ENCODE measurements at places on chromosomes 7 and 10.
A peak's percentile ranks its signal among the peaks of the same experiment; 100 is the strongest.

DNA sequence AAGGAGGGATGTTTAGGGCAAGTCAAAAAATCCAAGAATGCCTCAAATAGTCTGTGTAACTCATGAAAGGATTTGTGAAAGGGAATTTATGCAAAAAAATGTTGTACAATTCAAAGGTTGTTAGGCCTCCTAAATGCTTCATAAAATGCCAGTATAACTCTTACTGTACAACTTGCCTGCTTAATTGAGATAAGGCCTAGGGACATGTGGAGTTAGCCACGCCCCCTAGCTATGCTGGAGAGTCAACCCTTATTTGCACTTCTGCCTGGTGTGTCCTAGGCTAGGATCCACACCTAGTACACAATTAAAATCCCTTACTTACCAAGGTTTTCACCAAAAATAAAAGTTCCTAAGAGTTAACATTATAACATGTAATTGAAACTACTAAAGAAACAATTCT, 77.2 kb downstream of the ZNF680 start:
- no peak for DNase-seq

- DNase-seq: no peak
Observed at GRCh38 chr10:102665904-102666509, 21.7 kb downstream of the TRIM8 start.

GRCh38 chr7:77306231-77307067, 106.8 kb upstream of the FGL2 start:
- no peak for DNase-seq

GRCh38 chr10:29709484-29710002, 74.8 kb upstream of the SVIL start:
- no peak for DNase-seq

DNA sequence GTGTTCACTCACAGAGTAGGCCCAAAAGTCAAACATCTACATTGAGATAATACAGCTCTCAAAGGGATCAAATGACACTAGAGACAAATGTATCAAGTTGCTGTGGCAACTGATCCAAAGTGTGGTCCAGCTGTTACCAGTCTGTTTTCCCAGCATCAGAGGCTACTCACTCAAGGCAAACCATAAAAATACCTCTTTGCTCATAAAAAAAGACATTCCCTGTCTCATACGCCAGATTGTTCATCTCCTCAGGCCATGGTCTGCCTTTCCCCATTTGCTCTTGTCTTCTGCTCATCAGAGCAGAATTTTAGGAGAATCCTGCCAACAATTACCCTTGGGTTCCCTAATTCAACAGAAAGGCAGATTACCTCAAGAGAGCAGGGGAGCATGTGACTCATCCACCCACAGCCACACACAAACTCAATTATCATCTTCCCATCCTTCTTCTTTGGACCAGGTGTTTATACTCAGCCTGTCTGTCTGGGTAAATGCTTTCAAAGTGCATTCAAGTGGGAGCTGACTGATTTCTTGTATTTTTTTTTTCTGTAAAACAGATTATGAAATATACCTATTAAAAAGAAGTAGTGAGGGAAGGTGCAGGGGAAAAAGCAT, 226.5 kb upstream of the HPS1 start:
- DNase-seq: no peak

GRCh38 chr10:65419629-65420028, 1506.2 kb upstream of the LRRTM3 start:
- DNase-seq: no peak

GRCh38 chr7:75776295-75776971, 4.4 kb upstream of the CCL26 start:
- DNase-seq: peak; percentile 75

DNA sequence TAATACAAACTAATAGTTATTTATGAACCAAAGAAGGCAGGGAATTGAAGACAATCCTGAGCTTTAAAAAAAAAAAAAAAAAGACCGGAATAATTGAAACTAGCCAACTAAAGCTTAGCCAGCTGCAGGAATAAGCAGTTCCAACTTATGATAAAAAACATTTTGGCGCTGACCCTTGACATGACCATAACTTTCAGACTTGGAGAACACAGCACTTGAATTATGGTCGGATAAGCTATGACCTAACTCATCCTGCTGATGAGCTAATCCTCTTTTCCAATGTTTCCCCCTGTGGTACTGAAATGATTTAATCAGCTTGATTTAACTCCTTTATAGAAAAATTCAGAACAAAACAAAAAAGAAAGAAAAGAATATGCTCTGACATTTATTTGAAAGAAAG, 181.8 kb downstream of the DGKB start:
- DNase-seq: no peak

- no peak for DNase-seq
Observed at GRCh38 chr7:25832456-25832855, 319.5 kb upstream of the NFE2L3 start.

- peak; percentile 80 for DNase-seq
Observed at GRCh38 chr7:901388-902154, 25.2 kb downstream of the GET4 start.

- DNase-seq: peak; percentile 59
Observed at GRCh38 chr7:91264924-91265681, 870 bp downstream of the FZD1 start.

- no peak for DNase-seq
Observed at GRCh38 chr10:32995751-32996150, 37.7 kb upstream of the ITGB1 start.

DNA sequence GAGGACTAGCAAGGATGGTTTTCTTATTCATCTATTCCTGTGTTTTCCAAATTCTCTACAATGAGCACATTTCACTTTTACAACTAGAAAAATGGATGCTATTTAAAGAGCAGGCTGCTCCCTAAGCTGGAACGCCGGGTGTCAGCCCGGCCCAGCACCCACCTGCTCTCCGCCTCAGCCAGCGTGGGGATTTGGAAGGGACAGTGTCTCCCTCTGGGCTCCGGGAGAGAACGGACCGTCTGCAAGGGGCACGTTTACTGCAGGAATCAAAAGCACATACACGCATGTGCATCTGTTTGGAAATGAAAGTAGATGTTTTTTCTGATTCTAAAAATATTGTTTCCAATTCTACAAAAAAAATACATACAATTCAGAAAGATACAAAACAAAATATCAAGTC, 2.3 kb upstream of the JAKMIP3 start:
- DNase-seq: peak; percentile 11

- no peak for DNase-seq
Observed at GRCh38 chr10:101182936-101183335, 46.3 kb downstream of the LBX1 start.

DNA sequence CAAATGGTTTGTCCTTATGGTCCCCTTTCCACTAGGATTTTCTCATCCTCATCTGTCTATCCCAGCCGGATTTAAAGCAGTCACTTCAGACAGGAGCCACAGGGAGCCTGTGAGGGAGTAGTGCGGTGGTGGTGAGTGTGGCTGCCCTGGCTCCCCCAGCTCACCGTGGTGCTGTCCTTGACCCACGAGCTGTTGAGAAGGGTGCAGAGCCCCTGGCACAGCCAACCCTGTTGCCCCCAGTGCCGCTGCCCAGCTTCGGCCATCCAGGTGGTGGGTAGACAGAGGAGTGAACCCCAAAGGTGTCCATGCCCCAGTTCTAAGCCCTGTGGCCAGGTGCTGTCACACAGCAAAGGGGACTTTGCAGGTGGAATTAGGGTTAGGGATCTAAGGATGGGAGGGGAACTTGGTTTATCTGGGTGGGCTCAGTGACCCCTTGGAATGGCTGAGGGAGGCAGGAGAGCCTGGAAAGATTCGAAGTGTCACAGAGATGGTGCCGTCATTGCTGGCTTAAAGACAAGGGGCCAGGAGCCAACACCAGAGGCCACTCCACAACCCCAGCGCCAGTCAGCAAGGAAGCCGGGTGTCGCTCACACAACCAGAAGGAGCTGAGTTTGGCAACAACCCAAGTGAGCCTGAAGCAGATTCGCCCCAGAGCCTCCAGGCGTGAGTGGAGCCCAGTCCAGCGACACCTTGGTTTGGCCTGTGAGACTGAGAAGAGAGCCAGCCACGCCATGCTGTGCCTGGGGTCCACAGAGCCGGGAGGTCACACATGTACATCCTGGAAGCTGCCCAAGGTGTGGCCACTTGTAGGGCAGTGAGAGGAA, 142.4 kb downstream of the ADCY1 start:
- DNase-seq: no peak

GRCh38 chr10:124671486-124672075, 72.6 kb downstream of the FAM53B start:
- DNase-seq: no peak

- DNase-seq: no peak
Observed at GRCh38 chr10:97131666-97132065, 54.1 kb downstream of the SLIT1 start.

GRCh38 chr10:31186225-31187000, 132.6 kb upstream of the ZEB1 start:
- DNase-seq: no peak

DNA sequence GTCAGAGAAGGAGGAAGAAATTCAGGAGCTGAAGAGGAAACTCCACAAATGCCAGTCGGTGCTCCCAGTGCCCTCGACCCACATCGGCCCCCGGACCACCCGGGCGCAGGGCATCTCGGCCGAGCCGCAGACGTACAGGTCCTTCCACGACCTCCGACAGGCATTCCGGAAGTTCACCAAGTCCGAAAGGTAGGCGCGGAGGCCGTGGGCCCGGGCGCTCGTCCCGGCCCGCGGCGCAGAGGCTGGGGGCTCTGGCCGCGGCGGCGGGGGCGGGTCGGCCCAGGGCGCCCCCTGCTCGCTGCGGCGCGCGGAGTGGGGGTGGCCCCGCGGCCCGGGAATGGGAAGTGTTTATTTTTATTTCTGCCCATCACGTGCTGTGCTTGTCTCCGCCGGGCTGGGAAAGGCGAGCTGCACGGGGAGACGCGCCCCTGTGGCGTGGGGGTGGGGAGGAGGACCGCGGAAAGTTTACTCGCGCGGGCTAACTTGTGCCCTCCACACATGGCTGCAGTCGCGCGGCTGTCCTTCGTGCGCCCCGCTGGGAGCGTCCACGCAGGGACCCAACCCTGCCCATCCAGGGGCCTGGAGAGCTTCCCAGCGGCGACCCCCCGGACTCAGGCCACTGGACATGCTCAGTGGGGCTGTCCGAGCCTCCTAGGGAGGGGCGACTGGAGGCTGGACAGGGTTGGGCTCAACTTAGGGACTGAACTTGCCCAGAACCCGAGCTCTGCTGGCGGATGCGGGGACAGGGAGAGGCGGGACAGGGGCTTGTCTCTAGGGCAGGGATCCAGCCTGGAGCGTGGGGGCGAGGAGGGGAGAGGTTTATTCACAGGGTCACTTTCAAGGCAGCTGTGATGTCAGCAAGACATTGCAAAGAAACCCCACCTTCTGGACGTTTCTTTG, 82.6 kb upstream of the PRKG1 start:
- no peak for DNase-seq

- no peak for DNase-seq
Observed at GRCh38 chr7:118009419-118009818, 136.2 kb upstream of the CTTNBP2 start.

GRCh38 chr10:79047875-79048638, 20.7 kb upstream of the ZMIZ1 start:
- no peak for DNase-seq

DNA sequence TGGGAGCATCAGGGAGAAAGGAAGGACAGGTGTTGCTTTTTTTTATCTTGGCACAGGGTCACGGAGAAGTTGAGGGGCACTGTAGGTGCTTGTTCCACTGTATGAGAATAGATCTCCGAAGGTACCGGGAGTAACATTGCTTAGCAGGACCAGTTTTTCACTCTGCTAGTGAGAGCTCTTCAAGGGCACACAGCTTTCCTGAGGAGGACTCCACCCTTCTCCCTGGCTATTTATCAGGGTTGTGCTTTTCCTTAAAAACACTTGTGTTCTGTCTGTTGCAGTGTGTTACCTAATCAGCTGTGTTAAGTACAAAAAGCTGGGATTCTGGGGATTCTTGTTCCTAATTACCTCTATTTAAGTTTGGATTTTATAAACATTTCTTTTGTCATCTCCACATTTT, 160.5 kb downstream of the SND1 start:
- DNase-seq: no peak

DNA sequence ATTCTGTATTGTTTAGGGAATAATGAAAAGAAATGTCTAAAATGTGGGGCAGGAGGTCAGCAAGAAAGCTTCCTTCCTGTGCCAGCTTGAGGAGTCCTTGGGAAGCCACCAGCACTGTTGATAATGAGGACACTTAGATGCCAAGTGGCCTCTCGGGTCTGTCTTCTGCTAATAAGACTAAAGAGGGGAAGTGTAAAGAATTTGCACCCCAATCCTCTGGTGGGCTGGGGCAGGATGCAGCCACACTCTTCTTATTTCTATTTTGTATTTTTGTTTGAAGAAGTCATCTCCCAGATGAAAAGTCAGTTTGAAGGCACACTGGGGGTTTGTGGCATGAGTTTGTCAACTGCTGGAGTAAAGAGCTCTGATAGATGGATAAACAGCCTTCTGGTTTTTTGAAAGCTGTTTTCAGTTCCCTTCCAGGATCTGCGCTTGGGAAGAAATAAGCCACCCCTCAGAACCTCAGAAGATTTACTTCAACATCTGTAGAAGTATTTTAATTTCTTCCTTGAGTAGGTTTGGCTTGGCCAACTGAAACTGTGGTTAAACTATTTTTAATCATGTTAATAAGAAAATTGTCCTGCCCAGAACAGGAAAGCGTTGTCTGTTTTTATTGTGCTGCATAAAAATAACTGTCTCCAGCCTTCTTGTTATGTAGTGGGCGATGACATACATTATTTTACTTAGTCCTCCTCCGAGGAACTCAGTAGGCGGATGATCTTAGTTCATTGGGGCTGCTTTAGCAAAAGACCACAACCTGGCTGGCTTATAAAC, 128.8 kb upstream of the GPR26 start:
- DNase-seq: no peak

GRCh38 chr7:7895754-7896153, 72.8 kb upstream of the GLCCI1 start:
- no peak for DNase-seq

GRCh38 chr7:1144269-1144771, 15.7 kb downstream of the ZFAND2A start:
- no peak for DNase-seq

- no peak for DNase-seq
Observed at GRCh38 chr7:46131916-46132795, 211.1 kb upstream of the IGFBP3 start.

GRCh38 chr10:28913436-28914237, 236.3 kb downstream of the BAMBI start:
- no peak for DNase-seq

DNA sequence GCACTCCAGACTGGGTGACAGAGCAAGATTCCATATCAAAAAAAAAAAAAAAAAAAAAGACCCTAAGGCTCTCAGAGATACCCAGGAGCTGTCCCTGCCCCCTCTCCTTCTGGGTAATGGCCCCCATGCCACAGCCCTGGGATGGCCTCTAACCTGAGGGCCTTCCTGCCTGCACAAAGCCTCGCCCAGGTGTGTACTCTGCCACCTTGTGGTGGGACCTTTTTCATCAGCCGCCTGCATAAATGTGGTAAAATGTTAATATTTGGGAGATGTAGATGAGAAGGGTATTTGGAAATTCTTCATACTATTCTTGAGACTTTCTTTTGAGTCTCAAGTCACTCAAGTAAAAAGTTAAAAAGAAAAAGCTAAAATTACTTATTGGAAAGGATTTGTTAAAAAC, 46.3 kb upstream of the RNF216 start:
- no peak for DNase-seq

- DNase-seq: no peak
Observed at GRCh38 chr10:78576276-78576675, 492.5 kb upstream of the ZMIZ1 start.
